ENCODE measurements at places on chromosomes 4 and X.

DNA sequence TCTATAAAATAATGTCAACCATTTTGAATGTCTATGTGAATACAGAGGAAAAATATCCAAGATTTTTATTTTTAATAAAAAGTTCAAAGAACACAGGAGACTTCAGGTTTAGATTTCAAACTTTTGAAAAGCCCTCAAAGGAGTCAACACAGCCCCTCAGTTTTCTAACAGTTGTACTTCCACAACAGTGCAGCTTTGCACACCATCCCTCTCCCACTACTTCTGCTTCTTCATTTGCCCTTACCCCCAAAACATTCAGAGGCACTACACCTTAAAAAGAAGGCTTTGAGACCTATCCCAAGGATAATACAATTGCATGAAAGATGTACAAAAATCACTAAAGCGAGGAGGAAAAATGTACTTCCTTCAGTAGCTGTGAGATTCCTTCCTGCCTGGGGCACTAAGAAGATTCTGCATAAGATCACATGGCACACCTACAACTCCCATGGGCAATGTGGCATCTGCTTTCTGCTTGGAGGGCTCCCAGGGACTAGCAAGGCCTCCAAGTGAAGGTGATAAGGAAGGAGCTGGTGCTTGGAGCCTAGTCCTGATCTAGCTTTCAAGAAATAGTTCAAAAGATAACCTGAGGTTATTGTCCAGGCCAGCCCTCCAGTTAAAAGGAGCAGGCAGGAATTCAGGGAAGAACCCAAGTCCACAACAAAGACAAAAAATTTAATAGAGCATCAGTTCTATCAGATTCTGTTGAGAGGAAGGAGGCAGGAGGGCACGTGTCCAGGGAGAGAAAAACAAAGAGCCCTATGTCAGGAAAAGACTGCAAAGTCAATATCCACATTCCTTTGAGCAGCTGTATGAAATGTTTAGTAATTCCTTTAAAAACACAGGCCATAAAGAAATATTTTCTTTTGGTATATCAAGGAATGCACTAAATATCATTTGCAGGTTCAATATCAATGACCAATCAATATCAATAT is 19.1 kb downstream of the ARAP2 start:
- DNase-seq = no peak

DNA sequence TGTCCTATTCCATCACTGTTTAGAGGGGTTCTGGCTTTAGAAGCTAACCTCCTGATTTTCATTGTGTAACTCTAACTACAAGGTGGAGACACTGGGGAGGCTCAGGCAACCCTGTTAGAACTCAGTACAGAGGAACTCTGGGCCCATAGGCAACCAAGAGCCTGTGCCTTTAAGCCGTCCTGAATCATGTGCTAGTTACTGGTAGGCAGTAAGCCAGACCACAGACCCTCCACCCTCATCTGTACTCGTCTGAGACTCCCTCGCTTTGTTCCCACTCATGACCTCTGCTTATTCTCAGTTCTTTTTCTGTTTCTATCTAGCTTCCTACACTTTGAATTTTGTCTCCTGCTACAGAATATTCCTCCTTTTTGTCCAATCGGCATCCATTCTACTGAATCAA is 31.4 kb downstream of the TBC1D1 start:
- no peak for DNase-seq

- no peak for DNase-seq
These were observed 54.3 kb downstream of the LRBA start for GRCh38 chr4:150960818-150961217.

DNA sequence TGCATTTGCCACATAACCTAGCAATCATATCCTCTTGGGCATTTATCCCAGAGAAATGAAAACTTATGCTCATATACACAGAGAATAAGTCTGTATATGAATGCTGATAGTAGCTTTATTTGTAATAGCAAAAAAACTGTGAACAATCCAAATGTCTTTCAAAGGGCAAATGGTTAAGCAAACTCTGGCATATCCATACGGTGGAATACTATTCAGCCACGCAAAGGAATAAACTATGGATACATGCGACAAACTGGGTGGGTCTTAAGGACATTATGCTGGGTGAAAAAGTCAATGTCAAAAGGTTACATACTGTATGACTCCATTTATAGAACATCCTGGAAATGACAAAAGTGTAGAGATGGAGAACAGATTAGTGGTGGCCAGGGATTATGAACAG is 17.6 kb upstream of the CBR4 start:
- no peak for DNase-seq

DNA sequence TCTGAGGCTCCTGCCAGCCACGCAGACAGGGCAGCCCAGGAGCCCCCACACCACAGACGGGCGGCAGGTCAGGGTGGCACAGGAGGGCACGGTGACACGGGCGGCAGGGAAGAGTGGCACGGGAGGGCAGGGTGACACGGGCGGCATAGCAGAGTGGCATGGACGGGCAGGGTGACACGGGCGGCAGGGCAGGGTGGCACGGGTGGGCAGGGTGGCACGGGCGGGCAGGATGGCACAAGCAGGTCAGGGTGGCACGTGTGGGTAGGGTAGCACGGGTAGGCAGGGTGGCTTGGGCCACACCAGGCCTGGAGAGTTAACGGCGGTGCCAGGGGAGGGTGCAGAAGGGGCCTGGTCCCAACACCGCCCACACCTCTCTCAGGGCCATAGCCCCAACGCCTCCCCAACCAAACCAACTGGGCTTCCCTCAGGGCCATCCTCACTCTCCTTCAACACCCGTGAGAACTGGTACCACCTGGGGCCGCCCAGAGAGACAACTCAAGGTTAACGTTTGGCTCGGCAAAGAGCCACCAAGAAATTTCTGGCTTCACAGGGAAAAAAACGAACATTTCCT is 3.4 kb downstream of the CTBP1 start:
- DNase-seq = no peak

GRCh38 chr4:153676486-153676885 is 7.6 kb upstream of the TLR2 start:
- DNase-seq = no peak

DNA sequence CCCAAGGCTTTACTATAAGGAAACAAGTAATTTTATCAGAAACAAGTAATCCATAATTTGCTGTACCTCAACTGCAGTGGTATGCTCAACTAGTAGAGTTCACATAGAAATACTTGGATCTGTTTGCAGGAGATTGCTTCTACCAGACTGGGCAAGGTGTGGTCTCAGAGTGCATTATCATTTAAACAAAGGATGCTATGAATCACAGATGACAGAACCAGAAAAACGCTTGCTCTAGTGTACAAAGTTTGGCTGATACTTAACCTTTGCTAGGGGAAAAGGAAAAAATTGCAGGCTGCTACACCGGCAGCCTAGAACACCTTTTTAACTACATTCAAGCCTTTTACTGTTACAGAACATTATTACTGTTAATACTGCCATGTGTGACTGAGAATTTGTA is 97.1 kb downstream of the ENOX2 start:
- DNase-seq = no peak

- DNase-seq = no peak
These were observed 23.0 kb upstream of the NFKB1 start for GRCh38 chr4:102478186-102478585.

GRCh38 chr4:113781439-113782040 is 20.0 kb upstream of the CAMK2D start:
- no peak for DNase-seq

DNA sequence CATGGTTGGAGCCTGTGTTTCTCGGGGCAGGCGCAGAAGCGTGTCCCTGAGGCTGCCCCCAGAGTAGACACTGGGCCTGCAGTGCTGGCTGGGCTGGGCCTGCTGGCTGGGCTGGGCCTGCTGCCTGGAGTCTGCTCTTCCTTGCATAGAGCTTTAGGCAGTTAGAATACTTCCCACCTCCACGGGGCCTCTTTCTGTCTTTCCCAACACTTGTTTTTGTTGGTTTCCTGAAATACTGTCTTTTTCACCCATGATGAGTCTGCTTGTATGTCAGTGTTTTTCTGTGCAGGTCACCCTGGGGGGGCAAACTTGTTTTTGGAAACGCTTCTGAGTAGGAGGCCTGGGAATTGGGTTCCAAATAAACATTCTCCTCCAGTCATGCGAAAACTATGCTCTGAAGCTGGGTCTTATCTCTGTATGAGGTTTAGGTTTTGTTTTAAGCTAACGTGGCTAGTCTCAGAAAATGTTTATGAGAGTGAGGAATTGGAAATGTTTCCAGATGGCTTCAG is 32.2 kb downstream of the TRMT44 start:
- DNase-seq = no peak

DNA sequence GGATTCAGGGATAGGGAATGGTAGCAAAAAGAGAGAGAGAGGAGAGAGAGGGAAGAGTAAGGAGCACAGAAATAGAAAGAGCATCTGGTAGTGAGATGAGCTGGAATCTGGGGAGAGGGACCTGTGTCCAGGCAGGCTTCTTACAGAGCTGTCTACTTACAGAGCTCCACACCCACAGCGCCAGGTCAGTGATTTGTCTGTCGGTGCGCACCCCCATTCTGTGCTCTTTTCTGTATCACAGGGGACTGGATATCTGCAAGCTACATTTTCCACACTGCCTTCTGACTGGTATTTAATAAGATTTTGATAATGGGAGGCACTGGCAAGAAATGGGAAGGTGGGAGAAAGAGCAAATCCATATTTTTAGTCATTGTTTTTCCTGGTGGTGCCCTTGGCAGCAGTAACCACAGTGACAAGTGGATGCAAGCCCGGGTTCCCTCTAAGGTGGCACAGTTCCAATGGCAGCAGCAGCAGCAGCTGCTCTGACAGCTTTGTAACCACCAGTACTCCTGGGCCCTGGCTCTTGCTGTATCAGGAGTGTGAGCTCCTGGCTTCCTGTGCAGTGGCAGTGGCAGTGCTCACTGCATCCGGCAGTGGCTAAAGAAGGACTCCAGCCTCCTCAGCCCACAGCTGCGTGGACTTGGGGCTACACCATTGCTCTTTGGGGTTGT is 300.5 kb downstream of the TRIML1 start:
- no peak for DNase-seq
